ENCODE measurements at places on chromosomes 1 and 21.

DNA sequence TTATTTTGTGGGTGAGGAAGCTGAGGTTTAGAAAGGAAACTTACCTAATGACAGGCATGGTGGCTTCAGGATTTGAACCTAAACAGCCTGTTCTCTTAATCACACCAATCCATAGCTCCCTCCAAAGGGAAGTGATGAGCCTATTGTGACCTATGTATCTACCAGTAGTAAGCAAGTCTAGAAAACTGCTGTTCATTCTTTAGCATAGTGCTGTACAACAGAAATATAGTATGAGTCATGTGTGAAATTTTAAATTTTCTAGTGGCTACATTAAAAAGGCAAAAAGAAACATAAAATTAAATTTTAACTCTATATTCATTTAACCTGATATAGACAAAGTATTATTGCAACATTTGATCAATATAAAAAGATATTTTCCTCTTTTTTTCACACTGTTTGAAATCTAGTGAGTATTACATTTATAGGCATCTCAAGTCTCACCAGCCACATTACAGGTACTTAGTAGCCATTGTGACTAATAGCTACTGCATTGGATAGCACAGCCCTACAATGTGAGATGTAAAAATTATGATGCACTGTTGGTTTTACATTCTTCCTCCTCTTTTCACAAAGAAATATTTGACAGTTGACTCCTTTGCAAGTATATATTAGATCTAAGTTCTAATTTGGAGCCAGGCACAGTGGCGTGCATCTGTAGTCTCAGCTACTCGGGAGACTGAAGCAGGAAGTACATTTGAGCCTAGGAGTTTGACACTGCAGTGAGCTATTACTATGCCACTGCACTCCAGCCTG, 16.6 kb downstream of the IPO9 start:
- DNase-seq: no peak

GRCh38 chr21:40049931-40050290, 182.7 kb downstream of the PCP4 start:
- no peak for DNase-seq

DNA sequence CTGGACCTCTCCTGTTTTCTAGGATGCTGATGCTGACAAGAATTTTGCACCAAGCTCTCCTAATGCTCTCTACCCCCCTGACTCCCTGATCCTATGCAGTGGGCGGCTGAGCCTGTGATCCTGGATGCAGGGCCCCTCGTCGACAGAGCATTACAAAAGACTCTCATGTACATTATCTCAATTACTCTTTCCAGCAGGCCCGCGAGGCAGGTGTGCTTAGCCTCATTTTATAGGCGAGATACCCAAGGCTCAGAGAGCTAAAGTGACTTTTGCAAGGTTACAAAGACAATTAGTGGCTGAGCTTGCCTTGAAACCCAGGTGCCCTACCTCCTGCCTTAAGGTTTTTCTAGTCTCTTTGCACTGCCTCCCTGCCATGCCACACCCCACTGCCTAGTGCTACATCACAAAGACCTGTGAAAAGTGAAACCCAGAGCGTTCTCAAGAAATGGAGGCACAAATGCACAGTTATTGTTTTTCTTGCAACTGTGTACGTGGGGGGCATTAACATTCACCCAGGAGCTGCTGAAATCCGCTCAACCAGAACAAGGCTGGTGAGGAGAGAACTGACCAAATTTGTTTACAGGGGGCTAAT, 10.0 kb upstream of the C8A start:
- no peak for DNase-seq

GRCh38 chr1:13584876-13585611, 1.4 kb downstream of the PDPN start:
- DNase-seq: no peak

DNA sequence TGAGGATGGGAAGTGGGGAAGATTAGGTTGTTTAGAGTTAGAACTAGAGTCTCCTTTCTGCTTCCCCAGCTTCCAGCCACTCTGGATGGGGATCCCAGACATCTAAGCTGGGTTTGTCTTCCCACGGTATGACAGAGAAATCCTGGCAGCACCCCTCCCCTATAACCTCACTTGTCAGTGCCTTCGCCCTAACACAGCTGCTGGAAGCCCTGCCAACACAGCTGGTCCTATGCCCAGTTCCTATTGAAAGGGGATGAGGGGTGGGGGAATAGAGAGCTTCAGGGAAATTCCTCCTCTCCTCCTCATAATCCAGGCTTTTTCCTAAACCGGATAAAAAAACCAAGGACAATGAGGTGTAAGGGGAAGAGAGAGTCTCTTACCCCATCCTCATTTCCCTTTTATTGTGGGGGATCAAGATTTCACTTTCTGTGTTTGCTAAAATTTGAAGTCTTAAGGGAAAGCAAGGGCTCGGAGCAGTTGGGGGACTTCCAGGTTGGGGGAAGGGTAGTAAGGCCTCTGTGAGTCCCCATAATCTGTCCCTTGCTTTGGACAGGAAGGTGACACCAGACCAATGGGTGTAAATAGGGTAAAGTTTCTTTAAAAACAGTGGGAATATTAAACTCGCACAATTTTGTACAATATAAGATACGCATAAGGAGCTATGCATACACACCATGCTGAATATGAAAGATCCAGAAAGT, 590 bp downstream of the TMOD4 start:
- DNase-seq: no peak

GRCh38 chr1:20586953-20587660, 1.8 kb upstream of the CDA start:
- no peak for DNase-seq

GRCh38 chr1:66954208-66954607, 29.4 kb downstream of the MIER1 start:
- no peak for DNase-seq

GRCh38 chr1:228372183-228373003, 34.2 kb downstream of the TRIM11 start:
- DNase-seq: no peak

DNA sequence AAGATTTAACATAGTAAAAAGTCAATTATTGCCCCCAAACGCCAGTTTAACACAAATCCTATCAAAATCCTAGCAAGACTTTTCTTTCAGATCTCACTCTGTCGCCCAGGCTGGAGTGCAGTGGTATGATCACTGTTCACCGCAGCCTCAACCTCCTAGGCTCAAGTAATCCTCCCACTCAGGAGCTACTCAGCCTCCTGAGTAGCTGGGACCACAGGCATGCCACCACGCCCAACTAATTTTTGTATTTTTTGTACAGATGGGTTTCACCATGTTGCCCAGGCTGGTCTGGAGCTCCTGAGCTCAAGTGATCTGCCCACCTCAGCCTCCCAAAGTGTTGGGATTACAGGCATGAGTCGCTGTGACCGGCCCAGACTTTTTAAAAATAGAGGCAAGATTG, 4.8 kb downstream of the SNIP1 start:
- no peak for DNase-seq

GRCh38 chr21:37489553-37489952, 123.0 kb downstream of the DYRK1A start:
- no peak for DNase-seq

GRCh38 chr1:154155251-154155650, 378 bp upstream of the NUP210L start:
- no peak for DNase-seq

DNA sequence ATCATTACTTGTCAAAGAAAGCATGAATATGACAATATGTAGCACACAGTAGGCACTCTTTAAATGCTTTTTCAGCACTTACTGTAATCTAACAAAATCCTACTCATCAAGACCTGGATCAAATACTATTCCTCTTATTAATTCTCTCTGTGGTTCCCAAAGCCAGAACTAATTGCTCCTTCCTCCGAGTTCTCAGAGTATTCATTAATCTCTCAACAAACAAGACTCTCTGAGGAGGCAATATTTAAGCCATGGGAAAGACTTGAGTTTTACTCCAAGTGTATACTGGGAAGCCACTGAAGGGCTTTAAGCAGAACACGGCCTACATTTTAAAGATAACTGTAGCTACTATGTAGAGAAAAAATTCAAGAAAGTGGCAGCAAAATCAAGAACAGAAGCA, 79.7 kb downstream of the ENAH start:
- no peak for DNase-seq

DNA sequence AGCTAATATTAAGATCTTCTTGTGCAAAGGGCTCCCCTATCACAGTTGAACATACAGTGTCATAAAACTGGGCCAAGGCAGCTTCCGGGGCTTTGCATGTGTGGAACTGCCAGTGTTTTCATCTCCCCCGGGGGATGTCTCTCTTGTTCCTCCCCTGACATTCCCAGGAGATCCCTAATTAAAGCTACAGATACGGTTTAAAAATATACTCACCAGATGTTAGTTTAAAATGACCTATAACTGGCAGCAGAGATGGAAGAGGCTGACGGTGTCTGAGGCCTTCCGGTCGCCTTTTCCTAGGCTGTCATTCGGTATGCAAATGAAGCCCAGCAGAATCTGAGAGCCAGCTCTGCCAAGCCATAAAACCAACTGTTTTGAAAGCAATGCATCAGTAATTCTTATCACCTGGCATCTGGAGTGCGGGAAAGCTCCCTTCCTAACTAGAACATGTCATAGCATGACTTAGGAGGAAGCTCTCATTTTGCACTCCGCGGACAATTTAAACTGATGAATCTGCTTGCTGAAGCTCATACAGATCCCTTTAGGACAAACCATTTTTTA, 436.5 kb upstream of the VAMP3 start:
- no peak for DNase-seq

- no peak for DNase-seq
Observed at GRCh38 chr21:28196981-28197380, 795.7 kb downstream of the LTN1 start.

All from NCI-H446 treated with DMSO at 0.1 percent for 48 hours (cell line).